Activated gamma-delta T cell (primary cell): ENCODE measurements at places on chromosomes 5 and 9.

GRCh38 chr9:14057368-14058324 is 256.3 kb downstream of the NFIB start:
- no peak for DNase-seq

- DNase-seq: no peak
Measured at GRCh38 chr9:86352440-86353077, 1.7 kb downstream of the TUT7 start.

- no peak for DNase-seq
Measured at GRCh38 chr5:131855452-131855851, 58.6 kb upstream of the FNIP1 start.

GRCh38 chr5:97936231-97936630 is 753.2 kb upstream of the RIOK2 start:
- DNase-seq: no peak

DNA sequence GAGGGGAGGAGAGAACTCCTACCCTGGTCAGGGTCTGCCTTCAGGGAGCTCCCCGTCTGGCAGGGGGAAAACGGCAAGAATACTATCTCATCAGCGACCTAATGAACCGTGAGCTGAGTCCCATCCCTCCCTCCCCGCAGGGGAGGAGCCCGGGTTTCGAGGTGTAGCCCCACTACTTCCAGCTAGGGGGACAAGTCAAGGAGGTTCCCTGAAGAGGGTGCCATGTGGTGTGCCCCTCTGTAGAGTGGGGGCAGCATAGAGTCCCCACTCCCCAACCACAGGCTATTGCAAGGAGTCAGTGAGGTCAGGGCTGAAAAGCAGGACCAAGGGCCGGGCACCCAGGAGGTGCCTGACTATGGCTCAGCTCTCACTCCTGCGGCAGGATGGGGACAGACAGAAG is 50.9 kb upstream of the RXRA start:
- no peak for DNase-seq

DNA sequence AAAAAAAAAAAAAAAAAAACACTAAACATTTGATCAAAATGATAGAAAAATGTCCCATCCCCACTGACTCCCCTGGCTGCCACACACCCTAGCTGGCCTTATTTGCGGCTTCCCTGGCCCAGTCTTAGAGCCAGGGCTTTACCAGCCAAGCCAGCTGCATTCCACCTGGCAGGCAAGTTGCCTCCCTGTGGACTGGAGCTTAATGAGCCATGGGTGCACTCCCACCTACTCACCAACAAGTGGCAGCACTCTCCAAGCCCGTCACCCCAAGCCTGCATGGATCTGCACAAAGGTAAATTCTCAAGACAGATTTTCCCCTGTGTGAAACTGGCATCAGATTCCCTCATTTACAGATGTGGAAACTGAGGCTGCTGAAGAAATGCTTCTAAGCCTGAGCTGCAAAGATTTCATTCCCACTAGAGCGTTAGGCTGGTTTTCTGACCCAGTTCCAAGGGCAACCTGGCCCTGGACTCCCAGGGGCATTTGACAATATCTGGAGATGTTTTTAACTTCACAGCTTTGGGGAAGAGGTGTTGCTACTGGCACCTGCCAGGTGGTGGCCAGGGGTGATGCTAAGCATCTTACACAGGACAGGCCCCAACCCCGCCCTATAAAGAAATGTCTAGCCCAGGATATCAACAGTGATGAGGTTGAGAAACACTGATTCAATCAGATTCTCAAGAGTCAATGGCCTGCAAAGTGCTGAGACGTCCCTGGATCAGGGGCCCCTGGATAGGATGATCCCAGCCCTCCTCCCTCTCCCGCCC is 21.9 kb upstream of the VDAC1 start:
- no peak for DNase-seq

- no peak for DNase-seq
Measured at GRCh38 chr9:78214492-78214891, 21.4 kb upstream of the CEP78 start.

DNA sequence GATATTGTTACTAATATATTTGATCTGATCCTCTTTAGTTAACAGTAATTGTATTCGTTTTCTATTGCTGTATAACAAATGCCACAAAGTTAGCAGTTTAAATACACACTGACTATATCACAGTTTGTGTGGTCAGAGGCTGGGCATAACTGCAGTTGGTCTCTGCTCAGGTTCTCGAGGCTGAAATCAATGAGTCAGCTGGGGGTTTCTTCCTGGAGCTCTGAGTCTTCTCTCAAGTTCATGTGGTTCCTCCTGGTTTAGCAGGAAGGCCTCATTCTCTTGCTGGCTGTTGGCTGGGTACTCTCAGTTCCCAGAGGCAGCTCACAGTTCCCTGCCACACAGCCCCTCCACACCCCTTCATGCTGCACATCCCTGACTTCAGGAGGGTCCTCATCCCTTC is 20.7 kb downstream of the COL23A1 start:
- DNase-seq: no peak

DNA sequence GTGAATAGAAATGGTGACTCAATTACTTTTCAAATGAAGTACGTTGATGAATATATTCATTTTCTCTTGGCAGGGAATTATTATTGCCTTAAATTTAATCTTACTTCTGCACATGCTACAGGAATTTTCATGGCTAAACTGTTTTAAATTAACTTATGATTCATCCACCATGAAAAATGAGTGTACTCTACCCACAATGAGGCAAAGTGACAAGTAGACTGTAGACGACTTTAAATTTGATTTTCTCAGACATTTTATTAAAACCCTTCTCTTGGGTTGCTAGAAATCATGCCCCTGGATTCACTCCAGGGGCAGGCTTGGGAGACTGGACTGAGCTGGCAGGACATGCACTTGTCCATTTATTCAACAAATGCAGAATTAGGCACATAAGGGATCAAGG is 23.5 kb upstream of the ERAP2 start:
- no peak for DNase-seq

DNA sequence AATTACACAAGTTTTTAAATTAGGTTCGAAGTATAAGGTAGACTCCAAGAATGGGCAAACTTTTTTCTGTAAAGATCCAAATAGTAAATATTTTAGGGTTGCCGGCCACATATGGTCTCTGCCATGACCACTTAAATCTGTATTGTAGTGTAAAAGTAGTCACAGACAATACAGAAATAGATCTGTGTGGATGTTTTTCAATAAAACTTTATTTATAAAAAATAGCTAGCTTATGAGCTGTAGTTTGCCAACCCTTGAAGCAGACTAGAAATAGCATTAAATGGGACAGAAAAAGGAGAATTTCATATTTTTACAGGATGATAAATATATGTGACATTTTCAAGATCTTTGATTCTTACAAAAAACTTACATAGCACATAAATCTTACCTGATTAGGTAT is 94.9 kb upstream of the ACOT12 start:
- no peak for DNase-seq

DNA sequence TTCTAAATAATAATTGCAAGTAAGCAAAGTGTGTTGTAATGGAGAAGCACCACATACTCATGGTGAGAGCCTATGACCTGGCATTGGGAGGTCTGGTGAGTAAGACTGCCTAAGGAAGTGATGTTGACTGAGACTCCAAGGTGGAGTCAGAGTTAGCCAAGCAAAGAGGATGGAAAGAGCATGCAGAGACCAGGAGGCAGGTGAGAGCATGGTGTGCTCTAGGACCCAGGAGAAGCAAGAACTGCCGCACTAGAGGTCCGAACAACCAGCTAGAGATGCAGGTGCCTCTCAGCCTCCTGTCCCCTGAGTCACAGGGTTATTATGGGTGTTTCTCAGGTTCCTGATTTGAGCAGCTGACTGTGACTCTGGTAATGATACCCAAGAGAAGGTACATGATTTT is 27.3 kb downstream of the ANP32B start:
- no peak for DNase-seq

DNA sequence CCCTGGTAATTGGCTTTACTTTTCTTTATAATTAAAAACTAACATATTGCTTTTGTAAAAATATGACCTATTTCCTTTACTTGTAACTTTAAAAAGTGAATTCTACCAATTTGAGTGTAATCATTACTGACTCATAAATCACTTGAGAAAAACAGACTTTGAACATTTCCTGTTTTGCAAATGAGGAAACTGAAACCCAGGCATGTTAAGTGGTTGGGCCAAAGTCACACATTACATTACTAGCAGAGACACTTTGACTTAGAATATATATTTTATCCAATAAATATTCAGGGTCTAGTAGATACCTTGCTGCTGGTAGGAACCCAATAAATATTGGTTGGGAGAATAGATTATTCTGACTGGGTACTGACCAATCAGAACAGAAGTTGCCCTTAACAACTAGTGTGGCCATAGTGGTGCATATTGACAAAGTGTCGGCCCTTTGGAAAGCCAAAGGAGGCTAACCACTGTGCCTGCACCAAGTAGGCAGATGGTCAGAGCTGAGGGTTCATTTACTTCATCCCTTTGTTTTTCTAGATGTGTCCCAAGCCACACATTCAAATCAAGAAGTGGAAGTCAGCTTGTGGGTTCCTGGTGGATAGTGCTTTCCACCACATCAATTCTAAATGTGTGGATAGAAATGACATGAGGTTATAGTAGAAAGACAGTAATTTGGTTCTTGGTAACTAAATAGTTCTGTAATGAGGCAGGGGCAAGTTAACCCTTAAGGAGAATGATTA is 365.1 kb upstream of the RIOK2 start:
- no peak for DNase-seq

DNA sequence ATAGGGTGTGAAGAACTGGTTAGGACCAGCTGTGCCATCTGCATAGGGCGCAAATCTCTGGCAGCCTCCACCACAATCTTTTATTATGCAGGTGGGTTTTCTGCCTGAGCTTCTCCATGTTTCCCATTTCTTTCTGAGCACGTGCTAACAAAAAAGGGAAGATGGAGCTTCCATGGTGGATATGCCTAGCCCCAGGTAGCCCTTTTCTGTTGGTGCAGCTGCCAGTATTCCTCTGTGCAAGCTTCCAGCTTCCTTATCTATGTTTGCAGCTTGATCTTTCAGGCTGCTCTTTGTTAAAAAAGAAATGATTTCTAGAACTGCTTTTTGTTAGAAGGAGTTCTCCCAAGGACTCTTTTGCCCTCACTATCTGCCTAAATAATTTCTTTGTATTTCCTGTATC is 95.0 kb upstream of the EPB41L4A start:
- no peak for DNase-seq

- no peak for DNase-seq
Measured at GRCh38 chr5:10455277-10455670, 13.6 kb downstream of the ROPN1L start.

GRCh38 chr5:58455066-58455465 is 4.8 kb downstream of the PLK2 start:
- no peak for DNase-seq

DNA sequence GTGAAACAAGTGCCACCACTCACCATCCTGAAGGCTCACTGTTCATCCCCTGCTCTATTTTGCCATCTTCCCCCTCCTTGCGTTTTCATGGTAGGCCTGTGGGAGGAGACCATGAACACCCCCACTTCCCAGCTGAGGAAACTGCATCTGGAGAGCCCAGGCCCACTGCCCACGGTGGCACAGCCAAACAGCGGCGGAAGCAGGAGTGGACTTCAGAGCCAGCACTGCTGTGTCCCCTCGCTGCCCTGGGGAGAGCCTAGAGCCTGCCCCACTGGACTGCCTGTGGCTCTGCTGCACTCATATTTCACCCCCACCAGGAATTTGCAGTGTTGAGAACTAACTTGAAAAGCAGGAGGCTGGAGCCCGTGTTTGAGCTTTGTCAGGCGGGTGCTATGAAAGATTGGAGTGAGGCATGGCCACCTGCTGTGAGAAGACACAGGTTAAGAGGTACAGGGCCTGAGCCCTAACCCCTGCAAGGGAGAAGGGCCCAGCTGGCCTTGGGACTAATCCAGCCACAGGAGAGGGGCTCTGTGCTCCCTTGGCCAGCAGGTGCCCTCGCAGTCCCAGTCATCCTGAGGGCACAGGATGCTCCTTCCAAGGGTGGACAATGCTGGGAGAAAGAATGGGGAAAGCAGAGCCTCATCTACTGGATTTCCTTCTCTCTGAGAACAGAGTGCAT is 79.0 kb downstream of the MACROH2A1 start:
- no peak for DNase-seq

GRCh38 chr9:132770770-132771310 is 100.6 kb downstream of the GTF3C4 start:
- DNase-seq: no peak

DNA sequence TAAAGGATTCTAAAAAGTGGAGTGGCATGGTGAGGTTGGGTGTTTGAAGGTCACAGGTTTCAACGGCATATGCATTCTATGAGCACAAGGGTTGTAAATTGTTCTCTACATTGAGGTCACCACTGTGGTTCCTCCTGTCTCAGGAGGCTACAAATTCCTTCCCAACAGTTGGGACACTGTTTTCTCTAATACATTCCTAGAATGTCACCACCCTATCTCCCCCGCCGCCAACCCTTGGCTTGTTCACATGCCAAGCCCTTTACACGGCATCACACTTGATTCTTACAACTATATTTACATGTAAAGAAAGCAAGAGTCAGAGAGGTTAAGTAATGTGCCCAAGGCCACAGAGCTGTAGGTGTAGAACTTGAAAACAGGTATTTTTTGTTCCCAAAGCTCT is 315.1 kb downstream of the RAB3C start:
- DNase-seq: no peak

DNA sequence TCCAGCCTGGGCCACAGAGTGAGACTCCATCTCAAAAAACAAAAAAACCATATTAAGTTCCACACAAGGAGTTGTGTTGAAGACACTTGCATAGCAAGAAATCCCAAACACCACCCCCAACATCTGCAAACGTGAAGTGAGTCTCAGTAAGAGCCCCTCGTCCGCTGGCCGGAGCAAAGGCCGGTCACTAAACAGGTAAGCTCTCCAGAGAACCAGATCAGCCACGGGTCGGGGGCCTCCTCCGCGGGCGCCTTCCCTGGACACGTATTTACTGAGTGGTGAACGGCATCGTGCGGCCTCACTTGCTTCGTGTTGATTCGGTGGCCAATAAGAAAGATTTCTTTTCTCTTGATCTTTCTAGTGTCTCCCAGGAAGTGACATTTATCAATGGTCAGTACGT is 93.6 kb downstream of the MRPL36 start:
- DNase-seq: no peak

- DNase-seq: no peak
Measured at GRCh38 chr5:66527478-66528035, 68.6 kb upstream of the MAST4 start.

GRCh38 chr5:52896534-52897237 is 92.5 kb upstream of the ITGA2 start:
- no peak for DNase-seq

DNA sequence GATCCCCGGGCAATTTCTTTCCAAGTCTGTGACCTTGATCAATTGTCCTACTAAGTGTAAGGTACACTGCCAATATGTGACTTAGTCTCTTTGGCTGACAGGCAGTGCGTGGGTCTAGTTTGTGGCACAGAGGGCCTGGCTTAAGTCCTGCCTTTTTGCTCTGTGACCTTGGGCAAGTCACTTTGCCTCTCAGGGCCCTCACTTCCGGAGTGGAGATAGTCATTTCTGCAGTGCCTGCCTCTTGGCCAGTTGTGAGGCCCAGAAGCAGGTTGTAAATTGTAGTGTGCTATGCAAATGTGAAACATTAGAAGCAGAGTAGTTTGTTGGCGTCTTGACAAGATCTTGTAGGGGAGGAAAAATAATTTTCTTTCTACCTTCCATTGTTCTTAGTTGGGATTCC is 39.0 kb downstream of the KIF4B start:
- no peak for DNase-seq
